ENCODE measurements at places on chromosomes 7 and 10.

DNA sequence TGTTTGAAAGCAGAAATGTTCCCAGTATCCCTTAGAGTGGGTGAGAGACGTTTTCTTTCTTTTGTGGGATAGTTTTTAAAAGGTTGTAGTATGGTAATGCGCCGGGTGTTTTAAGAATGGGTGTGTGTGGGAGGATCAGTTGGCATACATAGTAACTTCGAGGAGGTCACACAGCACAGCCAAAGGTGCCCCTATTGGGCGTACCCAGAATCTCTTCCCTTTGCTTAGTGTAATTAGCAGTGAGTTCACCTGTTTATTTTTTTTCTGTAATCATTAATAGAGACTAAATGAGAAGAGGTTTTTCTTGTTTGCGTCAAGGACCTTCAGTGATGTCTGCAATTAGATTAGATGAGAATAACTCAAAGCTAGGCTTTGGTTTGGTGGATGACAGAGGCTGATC, 1.5 kb downstream of the PLEKHA8 start:
- DNase-seq: no peak

GRCh38 chr7:97731736-97732564, at the start of gene TAC1:
TSS of gene TAC1 (plus strand) at chr7:97732086. CDS start at chr7:97732613, 527 bp downstream.
- DNase-seq: no peak

DNA sequence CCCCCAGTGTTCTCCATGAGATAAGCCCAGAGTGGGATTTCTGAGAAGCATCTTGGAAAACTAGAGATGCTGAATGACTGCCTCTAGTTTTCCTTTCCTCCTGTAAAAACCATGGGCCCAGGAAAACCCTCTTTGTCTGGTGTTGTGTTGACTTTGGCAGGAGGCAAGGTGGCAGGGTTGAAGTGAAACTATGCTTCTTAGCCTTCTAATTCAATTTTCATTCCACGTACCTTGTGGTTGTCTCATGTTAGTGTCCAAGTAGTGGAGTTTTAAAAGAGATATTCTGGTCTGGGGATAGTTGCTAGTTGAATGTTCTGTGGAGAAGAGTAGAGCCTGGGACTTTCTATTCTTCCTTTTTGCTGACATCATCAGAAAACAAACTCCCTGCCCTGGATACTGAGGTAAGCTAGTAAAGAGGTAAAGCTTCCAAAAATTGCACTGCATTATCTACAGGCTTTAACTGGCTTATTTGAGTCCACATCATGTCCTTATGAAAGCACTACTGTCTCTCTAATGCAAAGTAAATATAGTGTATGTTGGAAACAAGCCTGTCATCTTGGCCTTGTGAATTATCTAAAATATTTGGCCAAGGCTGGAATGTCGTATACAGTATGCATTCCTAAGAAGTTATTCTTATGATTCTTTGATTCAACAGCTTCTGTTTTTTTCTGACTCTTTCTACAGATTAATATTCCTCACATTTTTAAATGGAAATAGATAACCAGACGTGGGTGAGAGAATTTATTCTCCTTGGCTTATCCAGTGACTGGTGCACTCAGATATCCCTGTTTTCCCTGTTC, at the start of gene OR2F2:
Gene OR2F2, plus strand, starts transcription at position 708 of the 800 bp plus-strand sequence. Its CDS starts 0 bp downstream, at position 708.
- DNase-seq: no peak

DNA sequence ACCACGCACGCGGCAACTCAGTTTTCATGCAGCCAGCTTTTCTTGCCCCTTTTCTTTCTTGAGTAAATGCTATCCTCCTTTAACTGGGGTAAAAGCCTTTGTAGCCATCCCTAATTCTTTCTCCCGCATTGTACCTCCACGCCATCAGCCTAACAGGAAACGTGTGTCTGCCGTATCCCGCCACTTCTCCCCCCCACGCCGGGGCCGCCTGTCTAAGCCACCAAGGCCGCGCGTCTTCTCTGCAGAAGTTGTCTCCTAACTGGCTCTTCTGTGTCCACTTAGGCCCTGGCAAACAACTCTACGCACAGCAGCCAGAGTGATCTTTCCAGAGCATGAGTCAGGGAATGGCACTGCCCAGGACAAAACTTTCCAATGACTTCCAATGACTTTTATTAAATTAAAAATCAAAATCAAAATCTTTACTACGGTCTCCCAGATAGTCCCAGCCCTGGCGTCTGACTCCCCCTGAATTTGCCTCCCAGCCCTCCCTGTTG, 74.6 kb downstream of the XRCC2 start:
- DNase-seq: no peak

DNA sequence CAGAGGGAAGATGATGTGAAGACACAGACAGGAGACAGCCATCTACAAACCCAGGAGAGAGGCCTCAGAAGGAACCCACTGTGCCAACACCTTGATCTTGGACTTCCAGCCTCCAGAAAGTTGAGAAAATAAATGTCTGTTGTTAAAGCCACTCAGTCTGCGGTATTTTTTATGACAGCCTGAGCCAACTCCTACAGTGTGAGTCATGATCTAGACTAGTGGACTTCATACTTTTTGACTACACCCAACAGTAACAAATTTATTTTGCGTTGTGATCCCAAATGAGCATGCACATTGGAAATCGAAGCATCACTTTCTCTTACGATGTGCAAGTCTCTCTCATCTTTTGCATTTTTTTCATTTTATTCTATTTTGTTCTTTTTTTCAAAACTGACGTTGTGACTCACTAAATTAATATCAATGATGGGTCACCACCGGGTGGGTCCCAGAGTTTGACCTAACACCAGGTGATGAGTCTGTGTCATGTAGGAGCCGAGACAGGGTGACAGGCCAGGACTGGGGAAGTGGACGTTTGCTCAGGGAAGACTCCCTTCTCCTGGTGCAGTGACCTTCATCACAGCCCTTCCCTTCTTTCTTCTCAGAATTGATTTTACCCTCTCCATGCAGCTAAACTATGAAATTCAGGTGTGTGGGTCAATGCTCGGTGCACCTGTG, 28.9 kb downstream of the PHYH start:
- no peak for DNase-seq

GRCh38 chr10:49242604-49243003, 54.4 kb upstream of the TMEM273 start:
- DNase-seq: no peak

DNA sequence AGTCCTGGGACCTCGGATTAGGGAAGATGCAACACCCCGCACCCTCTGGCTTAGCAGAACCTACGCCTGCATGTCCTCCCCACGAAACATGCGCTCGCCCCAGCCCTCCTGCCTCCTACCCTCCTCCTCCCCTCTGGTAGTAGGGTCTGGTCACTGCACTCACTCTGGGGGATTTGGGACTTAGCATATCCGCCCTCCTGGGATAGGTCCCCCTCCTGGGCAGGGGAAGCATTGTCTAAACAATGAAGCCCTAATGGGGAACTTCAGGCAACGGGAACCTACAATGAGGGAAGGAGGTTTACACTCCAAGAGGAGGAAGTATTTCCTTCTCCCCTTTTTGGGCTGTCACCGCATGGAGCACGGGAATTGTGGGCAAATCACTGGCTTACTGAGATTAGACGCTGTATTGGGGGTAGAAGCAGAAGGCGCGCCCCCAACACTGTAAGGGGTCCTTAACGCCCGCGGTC, 892 bp downstream of the CRHR2 start:
- no peak for DNase-seq
